ENCODE measurements at places on chromosomes 3 and 15. TPM values are rescaled to one million over a fixed set of nuclear protein-coding genes. Genes with fewer than 3 reads are reported as not detected.

- H3K4me3 ChIP-seq, result no peak overlapping the region
- no peak for DNase-seq
- H3K27ac ChIP-seq, result no peak overlapping the region
Observed at GRCh38 chr3:58898513-58898912, 151.3 kb downstream of the CFAP20DC start.

GPR156 gene
- 3.1 TPM for total RNA-seq

DNA sequence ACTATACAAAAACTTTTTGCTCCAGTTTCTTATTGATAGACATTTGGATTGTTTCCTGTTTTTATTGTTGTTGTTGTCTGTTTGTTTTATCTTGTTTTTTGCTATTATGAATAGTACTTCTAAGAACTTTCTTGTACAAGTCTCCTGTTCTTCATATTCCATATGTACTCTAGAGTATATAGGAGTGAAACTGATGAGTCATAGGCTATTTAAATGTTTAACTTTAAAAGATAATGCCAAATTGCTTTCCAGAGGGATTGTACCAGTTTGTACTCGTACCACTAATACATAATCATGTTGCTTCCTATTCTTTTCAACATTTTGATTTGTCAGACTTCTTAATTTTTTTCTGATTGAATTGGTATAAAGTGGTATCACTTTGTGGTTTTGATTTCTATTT is 19.6 kb downstream of the LRRC49 start:
- no peak overlapping the region for H3K27ac ChIP-seq
- no peaks in the 10 kb centered on the region for H3K4me1 ChIP-seq
- no peaks in the 10 kb centered on the region for H3K27me3 ChIP-seq
- H3K4me3 ChIP-seq, result no peak overlapping the region
- no peak for DNase-seq
- no peaks in the 10 kb centered on the region for H3K36me3 ChIP-seq

LIPH gene
- 5.8 TPM for total RNA-seq

CCK gene
- total RNA-seq, result not detected

VGLL3 gene
- 8.2 TPM for total RNA-seq

DNA sequence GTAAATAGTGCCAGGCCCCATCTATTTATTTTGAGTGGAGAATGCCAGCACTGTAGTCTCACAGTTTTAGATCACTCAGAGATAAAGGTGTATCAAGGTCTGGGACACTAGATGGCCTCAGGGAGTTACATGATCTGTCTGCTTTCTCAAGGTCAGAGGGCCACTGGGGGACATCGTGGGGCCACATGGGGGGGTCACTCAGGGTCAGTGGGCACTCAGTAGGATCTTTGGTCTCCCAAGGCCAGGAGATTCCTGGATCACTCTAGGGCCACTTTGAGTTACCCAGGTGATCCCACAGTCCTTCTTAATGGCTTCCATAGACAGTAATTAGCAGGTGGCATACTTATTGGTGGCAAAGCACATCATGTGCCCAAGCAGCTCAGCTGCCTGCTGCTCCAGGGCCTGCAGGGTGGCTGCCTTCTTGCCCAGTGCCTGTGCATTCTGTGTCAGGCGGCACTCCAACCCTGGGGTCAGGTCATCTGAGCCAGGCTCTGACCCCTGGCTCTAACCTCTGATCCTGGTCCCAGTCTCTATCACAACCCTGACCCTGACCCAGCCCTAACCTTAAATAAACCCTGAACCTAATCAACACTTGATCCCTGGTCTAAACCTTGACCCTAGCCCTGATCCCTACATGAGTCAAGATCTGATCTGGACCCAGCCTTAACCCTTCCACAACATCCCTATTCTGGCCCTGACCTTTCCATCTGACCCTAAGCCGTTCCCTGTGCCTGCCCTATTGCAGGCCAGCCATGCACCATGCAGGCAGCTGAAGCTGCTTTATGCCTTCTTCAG is 1.8 kb upstream of the LAMB2 start:
- peaks cover 15% of the 10 kb centered on the region for H3K4me1 ChIP-seq
- no peak overlapping the region for H3K27ac ChIP-seq
- DNase-seq, result no peak

DNA sequence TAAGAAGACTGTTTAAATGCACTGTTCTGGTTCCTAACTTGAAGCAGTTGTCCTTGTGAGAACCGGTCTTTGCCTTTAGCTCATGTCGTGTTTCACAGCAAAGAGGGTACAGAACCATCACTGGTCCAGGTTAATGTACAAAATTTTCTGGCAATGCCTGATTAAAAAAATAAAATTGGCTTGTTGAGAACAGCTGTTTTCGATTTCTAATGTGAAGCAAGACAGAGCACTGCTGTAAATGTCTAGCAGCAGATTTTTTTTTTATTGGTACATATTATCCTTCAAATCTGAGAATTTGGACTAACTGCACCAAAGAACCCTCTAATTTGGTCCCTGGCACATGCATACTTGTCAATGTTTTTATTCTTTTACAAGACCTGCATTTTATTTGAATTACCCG is 103.3 kb downstream of the STT3B start:
- no peaks in the 10 kb centered on the region for H3K27me3 ChIP-seq
- H3K4me3 ChIP-seq, result no peak overlapping the region
- H3K27ac ChIP-seq, result no peak overlapping the region
- peaks cover 14% of the 10 kb centered on the region for H3K4me1 ChIP-seq
- no peaks in the 10 kb centered on the region for H3K36me3 ChIP-seq

NR2E3 gene
- total RNA-seq, result not detected

GRCh38 chr3:107209302-107209990 is 167.8 kb upstream of the CCDC54 start:
- H3K27me3 ChIP-seq, result no peaks in the 10 kb centered on the region
- no peak for DNase-seq
- no peaks in the 10 kb centered on the region for H3K36me3 ChIP-seq
- no peak overlapping the region for H3K27ac ChIP-seq
- no peak overlapping the region for H3K4me3 ChIP-seq

DNA sequence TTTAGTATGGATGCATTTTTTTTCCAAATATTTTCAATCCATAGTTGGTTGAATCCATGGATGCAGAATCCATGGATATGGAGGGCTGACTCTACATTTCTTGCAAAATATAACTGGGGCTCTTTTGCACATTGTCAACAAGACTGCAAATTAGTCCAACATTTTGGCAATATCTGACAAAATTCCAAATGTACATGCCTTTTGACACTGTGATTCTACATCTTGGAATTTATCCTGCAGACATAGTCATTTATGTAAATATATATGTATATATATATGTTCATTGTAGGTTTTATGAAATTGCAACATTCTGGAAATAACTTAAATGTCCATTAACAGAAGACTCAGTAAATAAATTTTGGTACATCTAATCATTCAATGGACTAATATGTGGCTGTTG is 203.0 kb downstream of the THRB start:
- no peaks in the 10 kb centered on the region for H3K4me1 ChIP-seq
- H3K27me3 ChIP-seq, result no peaks in the 10 kb centered on the region
- H3K4me3 ChIP-seq, result no peak overlapping the region
- H3K27ac ChIP-seq, result no peak overlapping the region
- no peak for DNase-seq

SLC9C1 gene
- 0.23 TPM for total RNA-seq

All from Caco-2 (cell line).